ENCODE measurements at places on chromosomes 1 and 21. TPM values are rescaled to one million over a fixed set of nuclear protein-coding genes. Genes with fewer than 3 reads are reported as not detected.

Gene CDA
- total RNA-seq: 0.62 TPM

Gene CYYR1
- total RNA-seq: not detected

Gene VN1R5
- not detected for total RNA-seq

Gene ANGPTL1
- total RNA-seq: not detected

Gene COL11A1
- total RNA-seq: 106 TPM

Gene KCNN3
- 0.05 TPM for total RNA-seq
